ENCODE measurements at places on chromosomes 3 and 15.

- no peak for DNase-seq
These were observed 225.5 kb downstream of the ARPP21 start for GRCh38 chr3:35864871-35865270.

DNA sequence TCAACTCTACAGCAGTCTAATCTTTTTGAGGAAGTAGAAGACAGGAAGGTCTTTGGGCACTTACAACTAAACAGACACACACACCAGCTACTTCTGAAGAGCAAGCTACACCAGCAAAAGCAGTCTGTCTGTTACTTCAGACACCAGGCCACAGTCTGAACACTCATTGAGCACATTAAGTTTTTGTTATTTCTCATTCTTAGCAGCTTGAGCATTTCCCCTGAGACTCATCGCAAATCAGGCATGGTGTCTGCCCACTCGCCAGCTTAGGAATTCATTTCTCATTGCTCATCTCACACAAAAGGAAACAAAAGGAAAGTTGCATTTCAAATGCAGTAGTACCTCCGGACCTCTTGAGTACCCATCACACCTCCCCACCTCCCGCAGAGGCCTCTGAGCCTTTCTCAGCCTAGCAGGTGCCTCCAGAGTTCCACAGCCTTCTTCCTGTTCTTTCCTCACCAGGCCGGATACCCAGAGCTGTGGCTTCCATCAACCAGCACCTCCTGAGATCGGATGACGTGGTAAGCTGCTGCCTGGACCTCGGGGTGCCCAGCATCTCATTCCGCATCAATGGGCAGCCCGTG, 302.0 kb downstream of the RYR3 start:
- no peak for DNase-seq

- DNase-seq = no peak
These were observed 160.6 kb upstream of the RAP2B start for GRCh38 chr3:153001210-153002078.

GRCh38 chr15:83813682-83814081, 159.8 kb downstream of the ADAMTSL3 start:
- no peak for DNase-seq

GRCh38 chr3:103126115-103126514, 691.3 kb downstream of the ZPLD1 start:
- DNase-seq = no peak

GRCh38 chr3:108345492-108346205, 49.3 kb downstream of the HHLA2 start:
- no peak for DNase-seq

- DNase-seq = no peak
These were observed 134.1 kb upstream of the COL8A1 start for GRCh38 chr3:99504258-99504657.

DNA sequence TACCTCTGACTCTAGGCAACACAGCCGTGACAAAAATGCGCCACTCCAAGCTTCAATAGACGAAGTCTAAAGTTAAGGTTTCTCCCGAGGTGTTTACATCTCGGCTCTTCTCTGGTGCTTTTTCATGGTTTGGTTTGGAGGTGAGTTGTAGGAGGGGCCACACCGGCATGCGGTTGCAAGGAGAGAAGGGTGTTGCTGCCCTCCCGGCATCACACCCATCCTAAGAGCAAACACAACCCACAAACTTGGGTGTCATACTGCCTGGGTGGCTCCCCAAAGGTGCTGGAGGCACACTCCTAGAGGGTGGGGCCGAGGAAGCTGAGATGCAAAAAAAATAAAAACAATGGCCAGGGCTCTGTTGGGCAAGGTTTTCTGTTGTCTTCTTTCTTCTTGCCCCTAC, 225.2 kb upstream of the ICE2 start:
- no peak for DNase-seq
